Fibroblast of skin of left biceps (primary cell): ENCODE measurements at places on chromosomes 6 and 20.
A peak's percentile ranks its signal among the peaks of the same experiment; 100 is the strongest.

GRCh38 chr6:134123666-134124208 lies 71.3 kb upstream of the SLC2A12 start:
- DNase-seq, result peak; percentile 52

- DNase-seq, result no peak
Observed at GRCh38 chr20:33788351-33789049, 22.6 kb upstream of the CHMP4B start.

DNA sequence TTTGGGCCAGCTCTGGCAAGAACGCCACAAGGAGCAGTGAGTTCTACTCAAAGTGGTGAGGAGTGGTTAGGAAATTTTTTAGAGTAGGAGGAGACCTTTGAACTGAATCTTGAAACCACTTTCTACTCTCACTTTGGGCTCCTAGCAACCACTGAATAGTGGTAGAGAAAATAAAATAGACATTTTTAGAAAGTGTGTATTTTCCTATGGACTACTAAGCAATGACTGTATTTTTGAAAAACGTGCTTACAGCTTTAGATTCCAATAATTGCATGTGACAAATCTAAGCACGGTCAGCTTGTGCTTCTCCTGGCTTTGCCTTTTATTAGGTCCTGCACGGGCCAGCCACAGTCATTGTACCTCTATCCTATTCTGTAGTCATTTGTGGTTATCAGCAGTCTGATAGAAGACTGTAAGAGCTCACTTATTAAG lies 8.7 kb upstream of the IFNGR1 start:
- no peak for DNase-seq

GRCh38 chr6:10763006-10763405 lies 15.4 kb downstream of the TMEM14B start:
- DNase-seq, result no peak

DNA sequence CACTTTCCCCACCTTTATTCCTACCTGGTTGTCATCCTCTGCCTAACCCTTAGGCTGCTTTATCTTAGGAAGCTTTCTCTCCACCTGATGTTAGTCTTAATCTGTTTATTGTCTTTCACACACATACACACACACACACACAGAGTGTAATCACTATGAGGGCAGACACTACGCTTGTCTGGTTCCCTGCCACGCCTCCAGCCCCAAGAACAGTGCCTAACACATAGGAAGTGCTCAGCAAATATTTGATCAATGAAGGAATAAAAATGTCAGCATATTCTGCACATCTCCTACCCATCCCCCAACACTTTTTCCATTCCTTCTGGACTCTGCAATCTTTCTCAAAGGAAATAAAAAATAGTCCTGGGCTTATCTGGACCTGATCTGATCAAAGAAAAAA lies 51.1 kb upstream of the NFATC2 start:
- DNase-seq, result no peak

DNA sequence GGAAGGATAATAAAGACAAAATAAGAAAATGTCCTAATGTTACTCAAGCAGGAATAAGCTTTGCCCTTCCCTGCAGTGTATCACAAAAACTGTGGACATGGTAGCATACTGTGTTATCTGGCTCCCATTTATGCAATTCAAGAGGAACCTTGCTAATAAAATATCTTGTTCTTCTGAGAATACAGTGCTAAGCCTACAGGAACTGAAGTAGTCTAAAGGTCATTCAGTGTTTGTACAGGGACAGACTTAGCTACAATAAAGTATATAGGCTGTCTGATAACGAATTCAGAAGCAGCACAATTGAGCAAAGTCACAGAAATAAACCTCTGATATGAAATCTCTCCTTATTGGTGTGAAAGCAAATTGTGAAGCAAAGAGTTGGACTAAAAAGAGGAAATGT lies 59.6 kb upstream of the SDHAF4 start:
- no peak for DNase-seq

- DNase-seq, result no peak
Observed at GRCh38 chr20:23626040-23626620, 11.6 kb downstream of the CST3 start.

GRCh38 chr6:30819297-30819917 lies 64.9 kb upstream of the DDR1 start:
- DNase-seq, result no peak

DNA sequence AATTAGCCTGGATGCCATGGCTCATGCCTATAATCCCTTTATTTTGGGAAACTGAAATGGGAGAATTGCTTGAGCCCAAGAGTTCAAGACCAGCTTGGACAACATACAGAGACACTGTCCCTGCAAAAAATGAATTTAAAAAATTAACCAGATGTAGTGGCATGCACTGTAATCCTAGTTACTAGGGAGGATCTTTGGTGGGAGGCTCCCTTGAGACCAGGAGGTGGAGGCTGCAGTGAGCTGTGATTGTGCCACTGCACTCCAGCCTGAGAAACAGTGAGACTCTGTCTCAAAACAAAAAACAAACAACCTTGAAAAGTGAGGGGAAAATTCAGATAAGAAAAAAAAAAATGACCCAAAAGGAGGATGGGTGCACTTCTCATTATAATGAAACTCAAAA lies 23.4 kb downstream of the CAP2 start:
- DNase-seq, result no peak

DNA sequence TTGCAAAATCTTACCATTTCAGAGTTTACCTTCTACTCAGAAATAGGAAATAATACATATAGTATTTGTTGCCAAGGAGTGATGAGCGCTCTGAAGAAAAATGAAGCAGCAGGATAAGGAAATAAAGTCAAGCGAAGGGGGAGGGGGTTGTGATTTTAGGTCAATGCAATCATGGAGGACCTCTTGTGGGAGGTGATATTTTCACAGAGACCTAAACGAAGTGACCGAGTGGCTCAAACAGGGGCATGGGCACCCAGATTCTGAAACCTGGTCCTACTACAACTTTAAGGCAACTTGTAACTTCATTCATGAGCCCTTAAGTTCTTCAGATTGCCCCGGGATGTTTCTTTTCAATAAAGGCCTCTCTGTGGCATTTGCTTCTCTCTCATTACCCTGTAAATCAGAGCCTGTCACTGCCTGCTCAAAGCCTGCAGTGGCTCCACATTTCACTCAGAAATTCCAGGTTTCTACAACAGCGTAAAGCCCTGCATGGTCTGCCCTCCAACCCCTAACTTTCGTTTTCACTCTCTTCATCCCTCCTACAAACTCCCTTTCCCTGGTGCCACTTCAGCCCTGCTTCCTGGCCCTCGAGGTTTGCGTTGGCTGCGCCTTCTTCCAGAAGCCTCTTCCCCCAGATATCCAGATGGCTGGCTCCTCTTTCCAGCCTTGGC lies 162.7 kb downstream of the TBC1D7 start:
- DNase-seq, result no peak

DNA sequence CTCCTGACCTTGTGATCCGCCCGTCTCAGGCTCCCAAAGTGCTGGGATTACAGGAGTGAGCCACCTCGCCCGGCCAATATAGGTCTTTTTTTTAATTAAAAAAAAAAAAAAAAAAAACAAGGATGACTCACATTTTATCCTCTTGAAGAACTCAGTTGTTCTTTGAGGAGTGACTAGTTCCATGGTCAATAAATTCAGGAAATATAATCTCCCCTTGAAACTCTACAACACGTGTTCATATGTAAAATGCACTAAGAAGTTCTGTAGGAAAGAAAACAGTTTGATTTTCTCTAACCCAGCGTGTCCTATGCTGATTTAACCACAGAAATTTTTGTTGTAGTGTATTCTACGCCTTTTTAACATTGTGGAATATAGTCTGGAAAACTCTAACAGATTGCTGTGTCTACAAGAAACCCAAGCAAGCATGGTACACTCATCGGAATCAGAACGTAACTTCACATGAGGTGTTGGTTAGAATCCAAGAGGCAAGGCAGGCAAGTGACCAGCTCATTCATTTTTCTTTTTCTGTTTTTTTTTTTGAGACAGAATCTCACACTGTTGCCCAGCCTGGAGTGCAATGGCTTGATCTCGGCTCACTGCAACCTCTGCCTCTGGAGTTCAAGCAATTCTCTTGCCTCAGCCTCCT lies 79.0 kb upstream of the ZNF217 start:
- DNase-seq, result no peak

GRCh38 chr6:105855433-105855832 lies 230.7 kb upstream of the PRDM1 start:
- DNase-seq, result no peak

DNA sequence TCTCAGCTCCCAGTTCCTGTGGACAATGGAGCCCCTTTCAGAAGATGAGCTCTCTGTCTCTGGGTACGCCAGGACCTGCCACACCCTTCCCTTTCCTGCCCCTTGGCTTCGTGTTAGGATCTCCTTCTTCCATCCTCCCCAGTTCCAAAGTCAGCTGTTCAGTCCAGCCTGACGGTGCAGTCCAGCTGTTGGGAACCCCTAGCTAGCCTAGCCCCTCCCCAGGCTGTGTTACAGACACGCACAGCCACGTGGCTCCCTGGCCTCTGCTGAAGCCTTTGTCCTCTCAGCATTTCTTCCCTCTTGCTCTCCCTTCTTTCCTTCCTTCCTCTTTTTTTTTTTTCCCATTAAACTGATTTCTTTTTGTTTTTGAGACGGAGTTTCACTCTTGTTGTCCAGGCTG lies 12.4 kb upstream of the TFAP2C start:
- no peak for DNase-seq

GRCh38 chr6:1347161-1347560 lies 35.3 kb downstream of the FOXQ1 start:
- no peak for DNase-seq

DNA sequence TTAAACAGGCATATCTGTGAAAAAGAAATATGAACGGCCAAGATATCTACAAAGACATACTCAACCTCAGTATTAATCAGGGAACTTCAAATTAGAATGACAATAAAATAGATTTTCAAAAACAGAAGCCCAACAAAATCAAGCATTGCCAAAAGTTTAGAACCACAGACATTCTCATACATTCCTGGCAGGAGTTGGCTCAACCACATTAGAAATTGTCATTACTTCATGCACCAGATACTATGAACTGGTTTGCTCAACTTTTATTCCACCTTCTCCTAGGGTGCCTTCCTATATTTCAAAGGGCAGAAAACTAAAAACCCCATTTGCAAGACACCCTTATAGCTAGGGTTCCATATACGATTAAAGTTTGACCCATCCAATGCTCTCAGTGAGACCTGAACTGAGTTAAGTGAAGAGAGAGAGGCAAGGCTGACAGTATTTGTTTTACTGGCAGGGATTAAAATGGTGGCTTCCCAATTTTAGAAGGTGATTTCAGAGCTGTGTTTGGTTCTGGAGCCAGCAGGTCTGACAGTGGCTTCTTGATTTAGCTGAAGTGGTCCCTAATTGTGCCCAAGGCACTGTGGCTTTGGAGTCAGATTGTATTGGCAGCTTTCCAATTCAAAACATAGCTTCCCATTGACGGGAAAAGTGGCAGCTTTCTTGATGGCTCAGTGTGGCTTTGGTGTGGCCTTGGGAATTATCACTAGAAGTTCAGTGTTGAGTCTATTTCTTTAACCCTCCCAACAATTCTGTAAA lies 77.1 kb upstream of the CDYL start:
- DNase-seq, result no peak

- no peak for DNase-seq
Observed at GRCh38 chr20:63843778-63844177, 12.7 kb upstream of the ZBTB46 start.

- peak; percentile 53 for DNase-seq
Observed at GRCh38 chr6:3251462-3252314, 7.1 kb upstream of the PSMG4 start.

DNA sequence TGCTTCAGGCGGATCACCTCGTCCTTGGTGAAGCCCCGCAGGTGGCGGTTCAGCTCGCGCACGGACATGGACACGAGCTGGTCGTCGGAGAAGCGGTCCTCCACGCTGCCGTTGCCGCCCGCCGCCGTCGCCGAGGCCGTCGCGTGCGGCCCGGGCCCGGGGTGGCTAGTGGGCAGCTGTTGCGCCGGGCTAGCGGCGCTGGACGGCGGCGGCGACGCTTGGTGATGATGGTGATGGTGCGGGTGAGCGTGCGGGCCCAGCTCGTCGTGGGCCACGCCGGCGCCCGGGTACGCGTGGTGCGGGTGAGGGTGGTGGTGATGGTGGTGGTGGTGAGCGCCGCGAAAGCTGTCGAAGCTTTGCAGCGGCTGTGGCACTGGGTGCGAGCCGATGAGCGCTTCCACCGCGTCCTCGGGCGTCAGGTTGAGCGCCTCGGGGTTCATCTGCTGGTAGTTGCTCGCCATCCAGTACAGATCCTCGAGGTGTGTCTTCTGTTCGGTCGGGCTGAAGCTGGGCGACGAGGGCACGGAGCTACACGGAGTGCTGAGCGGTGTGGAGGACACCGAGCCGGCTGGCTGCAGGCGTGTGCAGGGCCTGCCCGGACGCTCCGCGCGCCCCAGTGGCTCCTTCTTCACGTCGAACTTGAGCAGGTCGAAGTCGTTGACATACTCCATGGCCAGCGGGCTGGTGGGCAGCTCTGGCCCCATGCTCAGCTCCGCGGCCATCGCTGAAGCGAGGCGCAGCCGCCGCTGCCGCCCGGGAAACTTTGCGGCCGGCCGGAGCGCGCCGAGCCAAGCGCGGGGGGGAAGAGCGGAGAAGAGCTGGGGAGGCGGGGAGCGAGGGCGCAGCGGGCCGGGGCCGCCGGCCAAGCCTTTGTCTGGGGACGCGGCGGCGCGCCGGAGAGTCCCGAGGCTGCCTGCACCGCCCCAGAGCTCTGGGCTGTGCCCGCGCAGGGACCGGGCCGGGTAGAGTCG lies 622 bp downstream of the MAFB start:
- DNase-seq, result no peak

- DNase-seq, result no peak
Observed at GRCh38 chr6:36125575-36125974, 4.7 kb upstream of the MAPK13 start.

DNA sequence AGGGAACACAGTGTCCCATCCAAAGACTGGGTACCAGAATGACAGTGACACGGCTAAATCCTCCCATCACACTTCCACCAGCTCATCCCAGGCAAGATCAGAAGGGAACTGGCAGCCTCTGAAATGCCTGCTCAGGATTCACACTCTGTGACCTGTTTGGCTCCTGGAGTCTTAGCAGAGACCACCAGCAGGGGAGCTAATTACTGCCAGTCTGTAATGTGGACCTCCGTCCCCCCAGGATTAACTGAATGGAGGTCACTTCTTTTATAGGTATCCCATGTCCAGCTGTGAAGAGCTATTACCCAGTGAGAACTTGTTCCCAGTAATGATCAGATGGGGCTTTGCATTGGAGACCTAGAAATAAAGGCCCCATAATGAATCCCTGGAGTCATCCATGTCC lies 45.2 kb downstream of the DEFB114 start:
- no peak for DNase-seq

GRCh38 chr20:40192529-40192928 lies 496.5 kb downstream of the MAFB start:
- DNase-seq, result no peak

DNA sequence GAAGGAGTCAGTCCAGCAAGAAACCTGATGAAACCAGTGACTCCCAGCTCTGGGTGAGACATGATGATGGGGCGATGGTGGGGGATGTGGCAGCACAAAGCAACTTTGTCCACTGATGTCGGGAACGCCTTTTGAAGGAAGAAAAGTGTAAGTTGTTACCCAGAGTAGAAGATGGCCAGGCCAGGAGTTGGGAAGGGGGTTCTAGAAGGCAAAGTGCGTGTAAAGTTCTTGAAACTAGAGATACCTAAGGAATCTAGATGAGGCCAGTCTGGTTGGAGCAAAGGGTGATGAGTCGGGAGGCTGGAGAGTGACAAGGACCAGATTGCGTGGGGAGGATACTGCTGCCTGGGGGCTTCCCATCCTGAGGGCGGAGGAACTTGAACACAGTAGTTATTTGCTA lies 117.0 kb downstream of the PHACTR3 start:
- no peak for DNase-seq

GRCh38 chr6:145809785-145810184 lies 4.8 kb downstream of the FBXO30 start:
- DNase-seq, result no peak
